HAP-1 (cell line): ENCODE measurements at places on chromosomes 4 and X.
A peak's percentile ranks its signal among the peaks of the same experiment; 100 is the strongest.

GRCh38 chrX:141989815-141990214 lies 86.1 kb downstream of the MAGEC1 start:
- peak; percentile 37 for DNase-seq

GRCh38 chr4:189974056-189974455 lies 33.4 kb downstream of the FRG1 start:
- peak; percentile 50 for DNase-seq

DNA sequence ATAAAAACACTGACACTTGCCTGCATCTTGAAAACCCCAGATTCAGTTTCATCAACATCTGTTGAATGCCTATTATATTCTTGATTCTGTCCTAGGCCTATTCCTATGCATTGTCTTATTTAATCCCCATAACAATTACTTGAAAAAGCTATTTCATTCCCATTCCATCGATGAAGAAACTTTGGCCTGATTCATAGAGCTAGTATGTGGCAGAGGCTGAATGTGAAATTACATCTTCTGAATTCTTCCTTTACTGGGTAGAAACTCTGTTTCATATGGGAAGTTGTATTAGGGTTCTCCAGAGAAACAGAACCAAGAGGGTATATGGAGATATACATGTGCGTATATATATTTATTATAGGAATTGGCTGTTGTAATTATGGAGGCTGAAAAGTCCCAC lies 35.0 kb upstream of the SLC4A4 start:
- DNase-seq, result no peak

DNA sequence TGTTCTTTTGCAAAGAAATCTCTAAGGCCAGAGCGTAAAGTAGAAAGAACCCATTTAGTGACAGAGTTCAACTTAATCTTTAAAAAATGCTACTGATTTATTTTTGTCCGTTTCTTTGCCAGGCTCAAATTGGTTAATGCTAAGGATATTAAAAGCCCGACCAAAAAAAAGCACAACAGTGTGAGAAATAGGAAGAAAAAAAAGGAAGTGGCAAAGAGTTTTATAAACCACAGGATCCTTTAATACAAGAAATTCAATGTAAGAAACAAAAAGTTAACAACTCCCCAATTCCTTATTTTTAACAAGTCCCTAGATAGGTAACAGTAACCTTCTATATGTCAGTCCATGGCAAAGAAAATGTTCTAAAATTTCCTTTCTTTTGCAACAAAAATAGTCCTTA lies 480.4 kb downstream of the ACTRT1 start:
- DNase-seq, result no peak

DNA sequence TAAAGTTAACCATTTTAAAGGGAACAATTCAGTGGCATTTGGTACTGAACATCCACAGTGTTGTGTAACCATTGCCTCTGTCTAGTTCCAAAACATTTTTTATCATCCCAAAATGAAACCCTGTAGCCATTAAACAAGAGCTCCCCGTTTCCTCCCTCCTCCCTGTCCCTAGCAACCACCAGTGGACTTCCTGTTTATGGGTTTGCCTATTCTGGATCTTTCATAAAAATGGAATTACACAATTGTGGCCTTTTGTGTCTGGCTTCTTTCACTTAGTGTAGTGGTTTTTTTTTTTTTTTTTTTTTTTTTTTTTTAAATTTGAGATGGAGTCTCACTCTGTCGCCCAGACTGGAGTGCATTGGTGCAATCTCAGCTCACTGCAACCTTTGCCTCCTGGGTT lies 11.6 kb downstream of the RBMX2 start:
- DNase-seq, result no peak

- no peak for DNase-seq
These were observed 179.7 kb upstream of the TET2 start for GRCh38 chr4:104967034-104967401.

GRCh38 chr4:25155947-25156346 lies 4.3 kb downstream of the SEPSECS start:
- DNase-seq, result no peak

DNA sequence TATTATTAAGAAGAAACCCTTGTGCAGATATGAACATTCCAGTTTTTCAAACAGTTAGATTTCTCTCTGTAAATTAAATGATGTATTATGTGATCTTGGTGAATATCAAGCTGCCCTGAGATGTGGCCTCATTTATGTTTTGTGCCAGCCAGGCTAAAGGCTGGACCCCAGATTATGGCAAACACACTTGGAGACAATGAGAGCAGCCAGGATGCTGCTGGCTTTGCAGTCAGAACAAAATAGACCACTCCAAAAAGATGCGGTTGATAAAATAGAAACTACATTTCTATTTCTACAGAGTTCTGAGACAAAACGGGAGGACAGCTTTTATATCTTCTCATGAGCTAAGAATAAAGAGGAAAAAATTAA lies 296.5 kb downstream of the PPP3CA start:
- no peak for DNase-seq

GRCh38 chr4:26459054-26459755 lies 31.1 kb downstream of the CCKAR start:
- DNase-seq, result peak; percentile 16

DNA sequence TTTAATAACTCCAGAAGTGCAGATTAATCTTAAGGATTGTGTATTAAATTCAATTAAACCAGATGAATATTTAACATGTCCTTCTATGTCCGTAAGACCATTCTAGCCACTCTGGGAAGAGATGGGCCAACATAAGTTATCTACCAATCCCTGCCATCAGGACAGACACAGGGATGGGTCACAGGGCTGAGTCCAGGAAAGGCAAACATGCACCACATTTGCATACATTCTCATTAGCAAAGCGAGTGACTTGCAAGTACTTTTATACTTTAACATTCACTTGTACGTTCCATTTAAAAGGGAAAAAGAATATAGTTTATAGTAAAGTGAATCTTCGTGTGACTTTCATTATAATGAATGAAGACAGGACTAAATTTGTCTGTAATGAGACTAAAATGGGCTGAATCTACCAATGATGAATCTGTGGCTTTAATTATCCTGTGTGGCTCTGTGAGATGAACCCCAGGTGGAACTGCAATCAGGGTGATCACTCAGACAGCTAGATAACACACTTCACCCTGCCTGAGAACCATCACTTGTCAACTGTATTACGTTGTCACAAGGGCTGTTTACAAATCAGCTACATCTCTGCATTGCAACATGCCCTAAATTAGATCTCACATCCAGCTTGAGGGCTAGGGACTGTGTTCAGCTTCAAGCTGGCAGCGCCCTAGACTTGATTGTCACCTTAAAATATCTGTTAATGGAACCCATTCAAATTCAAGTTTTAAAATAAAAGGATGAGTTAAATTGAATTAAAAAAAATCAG lies 77.2 kb downstream of the SH3KBP1 start:
- no peak for DNase-seq

DNA sequence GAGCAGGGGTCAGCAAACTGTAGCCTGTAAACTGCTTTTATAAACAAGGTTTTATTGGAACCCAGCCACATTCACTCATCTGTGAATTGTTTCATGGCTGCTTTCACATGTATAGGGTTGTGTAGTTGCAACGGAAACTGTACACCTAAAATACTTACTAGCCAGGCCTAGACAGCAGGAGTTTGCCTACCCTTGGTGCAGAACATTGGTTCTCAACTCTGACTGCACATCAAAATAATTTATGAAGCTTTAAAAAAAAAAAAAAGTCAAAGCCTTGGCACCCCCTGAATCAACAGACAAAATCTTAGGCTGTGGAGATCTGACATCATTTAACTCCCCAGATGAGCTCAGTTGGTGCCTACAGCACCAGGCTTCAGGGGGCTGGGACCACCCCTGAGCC lies 27.8 kb downstream of the ADGRA3 start:
- DNase-seq, result no peak

DNA sequence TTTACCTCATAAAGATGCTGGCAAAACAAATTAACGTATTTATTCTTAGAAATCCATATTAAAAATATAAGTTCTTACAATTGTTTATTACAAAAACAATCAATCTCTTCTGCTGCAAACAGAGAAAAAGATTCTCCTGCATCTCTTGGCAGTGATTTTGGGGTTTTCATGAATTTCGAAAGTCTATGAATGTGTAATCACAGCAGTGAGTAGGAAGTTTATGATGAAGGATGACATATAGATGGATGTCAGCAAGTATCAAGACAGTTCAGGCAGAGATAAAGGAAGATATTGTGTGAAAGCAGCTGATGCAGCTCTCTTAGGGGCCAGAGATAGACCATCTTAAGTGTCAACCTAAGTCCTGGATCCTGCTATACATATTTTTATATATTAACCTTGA lies 196.9 kb upstream of the BANK1 start:
- no peak for DNase-seq

DNA sequence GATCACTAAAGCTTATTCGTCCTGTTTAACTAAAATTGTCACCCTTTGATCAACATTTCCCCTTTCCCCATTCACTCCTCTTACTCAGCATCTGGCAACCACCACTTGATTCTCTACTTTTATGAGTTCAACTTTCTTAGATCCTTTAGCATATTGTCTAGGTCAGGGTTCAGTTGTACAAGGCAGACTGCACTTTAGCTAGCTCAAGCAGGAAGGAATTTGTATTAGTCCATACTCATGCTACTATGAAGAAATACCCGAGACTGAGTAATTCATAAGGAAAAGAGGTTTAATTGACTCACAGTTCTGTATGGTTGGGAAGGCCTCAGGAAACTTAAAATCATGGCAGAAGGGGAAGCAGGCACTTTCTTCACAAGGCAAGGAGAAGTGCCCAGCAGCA lies 44.3 kb downstream of the TASL start:
- no peak for DNase-seq

DNA sequence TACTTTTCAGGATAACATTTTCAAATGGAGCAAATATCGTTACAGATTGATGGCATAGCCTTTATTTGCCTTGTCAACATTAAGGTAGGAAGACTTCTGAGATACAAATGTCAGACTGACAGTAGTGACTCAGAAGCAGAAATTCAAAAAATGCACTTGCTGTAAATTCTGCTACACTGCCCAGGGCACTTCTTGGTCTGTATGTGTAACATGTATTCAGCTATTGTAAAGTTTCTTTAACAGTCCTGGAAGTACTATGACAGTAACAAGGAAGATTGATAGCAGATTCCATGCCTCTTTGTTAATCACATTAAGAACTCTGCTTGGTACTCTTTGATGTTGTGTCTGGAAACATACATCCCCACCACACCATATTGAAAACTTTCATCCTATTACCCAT lies 69.6 kb upstream of the PCDH18 start:
- DNase-seq, result no peak

GRCh38 chr4:1291091-1291490 lies 1.4 kb downstream of the MAEA start:
- DNase-seq, result no peak

- no peak for DNase-seq
These were observed 50.1 kb downstream of the RASGEF1B start for GRCh38 chr4:81421346-81422218.

- DNase-seq, result no peak
These were observed 38.9 kb downstream of the ANXA10 start for GRCh38 chr4:168131196-168131595.

DNA sequence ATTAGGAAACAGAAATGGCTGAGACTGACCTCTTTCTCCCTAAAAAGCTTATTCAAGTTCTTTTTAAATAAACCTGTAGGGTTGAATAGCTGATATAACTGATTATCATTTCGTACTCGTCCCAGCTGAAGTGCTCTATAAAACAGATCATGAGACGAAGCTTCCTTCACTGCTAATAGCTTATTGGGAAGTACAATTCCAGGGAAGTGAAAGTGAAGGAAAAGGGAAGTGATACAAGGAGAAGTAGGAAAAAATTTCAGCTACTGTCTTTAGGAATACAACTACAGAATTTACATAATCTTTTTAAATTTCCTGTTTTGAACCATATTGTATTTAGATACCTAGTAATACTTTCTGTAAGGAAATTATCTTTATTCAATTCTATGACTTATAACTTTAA lies 103.0 kb downstream of the SNCA start:
- no peak for DNase-seq

DNA sequence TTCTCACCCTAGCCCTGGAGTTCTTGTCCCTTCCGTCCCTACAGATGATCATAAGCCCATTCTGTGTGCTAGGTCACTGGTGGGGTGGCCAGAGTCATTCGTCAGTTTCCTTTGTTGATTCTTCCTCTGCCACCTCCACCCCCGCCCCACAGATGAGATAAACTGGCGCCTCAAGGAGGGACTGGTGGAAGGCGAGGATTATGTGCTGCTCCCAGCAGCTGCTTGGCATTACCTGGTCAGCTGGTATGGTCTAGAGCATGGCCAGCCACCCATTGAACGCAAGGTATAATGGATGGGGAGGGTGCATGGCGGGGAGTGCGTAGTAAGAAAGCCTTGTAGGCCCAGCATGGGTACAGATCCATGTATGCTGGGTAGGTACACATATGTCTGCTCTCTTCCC lies 6.4 kb downstream of the USP11 start:
- no peak for DNase-seq

GRCh38 chr4:39697740-39698423 lies at the start of gene UBE2K:
Gene UBE2K (plus strand): TSS chr4:39698136. CDS start chr4:39698328, 192 bp downstream.
- peak; percentile 90 for DNase-seq

DNA sequence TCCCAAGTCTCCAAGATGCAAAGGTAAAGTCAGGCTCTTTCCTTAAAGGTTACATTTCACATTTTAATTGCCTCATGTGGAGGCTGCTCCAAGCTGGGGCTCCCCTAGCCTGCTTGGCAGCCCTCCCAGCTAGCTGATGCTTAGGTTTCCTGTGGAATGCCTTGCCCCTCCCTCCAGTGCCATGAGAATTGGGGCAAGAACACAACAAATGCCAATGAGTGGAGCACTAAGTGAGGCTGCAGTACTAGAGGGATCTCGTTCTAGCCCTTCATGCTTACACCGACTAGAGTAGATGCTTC lies 597.7 kb downstream of the MID1IP1 start:
- DNase-seq, result no peak

DNA sequence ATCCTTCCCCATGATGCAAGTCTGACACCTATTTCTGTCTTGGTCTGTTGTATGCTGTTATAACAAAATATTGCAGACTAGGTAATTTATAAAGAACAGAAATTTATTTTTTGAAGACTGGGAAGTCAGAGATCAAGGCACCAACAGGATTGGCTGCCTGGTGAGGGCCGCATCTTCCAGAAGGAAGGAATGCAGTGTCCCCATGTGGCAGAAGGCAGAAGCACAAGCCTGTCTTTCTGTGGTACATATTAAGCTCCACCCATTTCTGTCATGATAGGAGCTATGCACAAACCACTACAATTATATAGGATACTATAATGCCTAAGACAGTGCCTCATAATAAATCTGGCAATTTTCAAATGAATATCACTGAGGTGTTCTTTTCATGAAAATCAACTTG lies 502.3 kb upstream of the DIAPH2 start:
- DNase-seq, result peak; percentile 75

GRCh38 chrX:7127056-7127455 lies 20.5 kb upstream of the STS start:
- DNase-seq, result no peak

- DNase-seq, result no peak
These were observed 220.7 kb upstream of the EMCN start for GRCh38 chr4:100738196-100739165.

- peak; percentile 71 for DNase-seq
These were observed 406.2 kb downstream of the ANKRD50 start for GRCh38 chr4:124306352-124306751.

GRCh38 chr4:128454281-128454871 lies 166.8 kb upstream of the PGRMC2 start:
- DNase-seq, result peak; percentile 80
